Activated T-cell treated with anti-CD3 and anti-CD28 coated beads for 24 hours (primary cell): ENCODE measurements at places on chromosomes 4 and X.

DNA sequence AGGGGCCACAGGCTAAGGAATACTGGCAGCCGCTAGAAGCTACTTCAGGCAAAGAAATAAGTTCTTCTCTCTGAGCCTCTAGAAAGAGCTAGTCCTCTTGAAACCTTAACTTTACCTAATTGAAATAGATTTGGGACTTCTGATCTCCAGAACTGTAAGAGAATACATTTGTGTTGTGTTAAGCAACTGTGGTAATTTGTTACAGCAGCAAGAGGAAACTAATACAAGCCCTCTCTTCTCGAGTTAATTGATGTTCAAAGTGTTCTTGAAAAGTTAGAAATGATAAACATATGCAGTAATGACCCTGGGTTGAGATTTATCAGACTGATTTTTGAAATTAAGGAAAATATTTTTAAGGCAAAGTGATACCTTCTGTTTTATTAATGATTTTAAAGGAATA is 172.8 kb downstream of the ANTXR2 start:
- DNase-seq, result no peak

- DNase-seq, result no peak
Observed at GRCh38 chr4:52822583-52822971, 39.5 kb upstream of the RASL11B start.

GRCh38 chr4:129682586-129682985 is 586.6 kb downstream of the C4orf33 start:
- DNase-seq, result no peak

GRCh38 chr4:118850488-118851173 is 14.7 kb upstream of the SEC24D start:
- no peak for DNase-seq

DNA sequence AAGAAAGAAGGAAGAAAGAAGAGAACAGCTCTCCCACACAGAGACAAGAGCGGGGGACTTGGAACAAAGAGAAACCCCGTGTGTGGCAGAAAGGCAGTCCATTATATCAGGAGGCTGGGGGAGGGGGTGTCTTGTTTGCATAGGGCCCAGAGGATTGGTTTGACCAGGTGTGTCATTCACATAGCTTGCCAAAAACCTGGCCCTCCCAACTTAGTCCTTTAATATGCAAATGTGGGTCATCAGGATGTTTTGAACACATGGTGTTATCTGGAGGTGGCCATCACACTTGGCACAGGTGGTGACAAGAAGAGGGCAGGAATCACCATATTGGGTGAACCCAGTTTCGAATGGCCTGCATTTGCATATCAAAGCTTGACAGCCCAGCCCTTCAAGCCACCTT is 111.7 kb downstream of the LINC00632 start:
- DNase-seq, result no peak

DNA sequence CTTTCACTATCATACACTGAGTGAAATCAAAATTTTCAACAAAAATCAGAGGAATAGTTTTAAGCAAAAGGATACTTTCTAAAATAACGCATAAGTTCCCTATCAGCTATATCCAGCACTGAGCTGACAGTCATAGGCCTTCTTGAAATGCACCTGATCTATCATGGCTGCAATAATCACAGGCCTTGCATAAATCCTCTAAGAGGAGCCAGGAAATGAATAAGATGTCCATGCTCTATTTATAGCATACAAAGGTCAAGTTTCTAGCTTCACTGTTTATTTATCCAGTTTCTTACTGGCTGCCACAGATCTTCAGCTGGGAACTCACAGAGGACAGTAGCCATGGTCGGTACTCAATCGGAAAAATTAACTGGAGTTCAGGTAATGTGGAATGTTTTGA is 235.9 kb upstream of the DMD start:
- DNase-seq, result no peak

GRCh38 chrX:107731831-107732502 is 43.6 kb downstream of the TSC22D3 start:
- no peak for DNase-seq
